ENCODE measurements at places on chromosomes 7 and 10.

DNA sequence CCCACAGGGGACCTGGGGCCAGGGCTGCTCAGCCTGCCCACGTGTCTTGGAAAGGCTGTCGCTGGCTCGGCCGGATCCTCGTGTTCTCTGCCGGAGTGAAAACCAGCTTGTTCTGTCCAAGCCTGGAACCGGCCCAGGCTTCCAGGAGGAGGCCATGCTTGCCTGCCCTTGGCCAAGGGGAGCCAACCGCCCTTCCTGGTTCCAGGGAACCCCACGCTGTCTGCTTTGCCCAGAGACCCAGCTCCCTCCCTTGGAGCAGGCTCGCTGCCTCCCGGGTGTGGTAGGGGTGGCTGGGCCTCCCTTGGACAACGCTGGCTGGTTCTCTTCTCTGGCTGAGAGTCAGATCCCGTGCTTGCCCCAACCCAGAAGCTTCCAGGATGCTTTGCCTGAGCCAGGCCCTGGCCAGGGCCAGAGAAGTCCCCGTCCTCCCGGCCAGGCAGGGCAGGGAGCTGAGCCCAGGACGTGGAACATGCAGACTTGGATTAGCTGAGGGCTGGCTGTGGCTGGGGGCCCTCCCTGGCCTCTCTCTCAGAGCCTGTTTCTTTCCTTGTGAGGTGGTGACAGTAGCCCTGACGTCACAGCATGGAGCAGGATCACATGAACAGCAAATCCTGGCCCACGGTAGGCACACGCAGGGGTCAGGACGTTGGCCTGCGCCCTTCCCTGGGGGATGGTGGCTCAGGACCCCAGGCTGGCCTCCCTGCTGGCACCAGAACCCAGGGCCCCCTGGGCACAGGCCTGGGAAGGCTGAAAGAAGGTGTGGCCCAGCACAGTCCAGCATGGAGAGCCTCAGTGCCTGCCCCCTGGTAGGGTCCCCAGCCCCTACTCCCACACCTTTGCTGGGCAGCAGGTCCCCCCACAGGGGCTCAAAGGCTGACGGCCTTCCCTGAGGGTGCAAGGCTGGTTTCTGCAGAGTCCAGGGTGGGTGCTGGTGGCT lies 67.5 kb downstream of the PWWP2B start:
- DNase-seq = no peak

DNA sequence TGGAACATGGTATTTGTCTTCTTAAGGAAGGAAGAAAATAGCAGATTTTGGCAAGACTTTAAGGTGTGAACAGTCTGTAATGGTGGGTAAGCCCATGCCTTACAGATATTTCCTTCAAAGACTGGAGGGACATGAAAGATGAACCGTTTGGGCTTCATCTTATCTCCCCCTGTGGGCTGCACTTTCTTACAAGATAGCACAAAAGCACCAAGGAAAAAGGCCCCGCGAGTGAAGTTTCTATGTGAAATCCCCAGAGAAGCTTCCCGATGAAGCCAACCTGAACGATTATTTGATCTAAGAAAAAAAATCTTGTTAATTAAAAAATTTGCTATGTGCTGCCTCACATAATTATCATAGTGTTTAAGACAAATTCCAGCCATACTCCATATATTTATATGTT lies 91.5 kb downstream of the NRP1 start:
- no peak for DNase-seq

DNA sequence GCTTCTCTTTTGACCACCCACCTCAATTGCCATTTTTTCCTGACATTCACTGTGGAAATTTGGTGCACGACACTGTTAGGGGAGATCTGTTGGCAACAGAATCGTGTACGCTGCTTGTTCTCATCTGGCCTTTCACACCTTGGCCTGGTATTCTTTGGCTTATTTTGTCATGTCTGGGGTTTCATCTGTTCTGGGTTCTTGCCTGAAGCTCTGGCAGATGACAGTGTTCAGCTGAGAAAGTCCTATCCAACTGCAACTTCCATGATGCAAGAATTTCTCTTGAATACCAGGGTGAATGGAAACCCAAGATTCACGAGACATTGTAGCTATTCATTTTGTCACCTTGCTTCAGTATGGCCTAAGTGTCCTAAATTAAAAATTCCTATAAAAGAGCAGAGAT lies 82.6 kb upstream of the CELF2 start:
- no peak for DNase-seq

- DNase-seq = no peak
These were observed 43.5 kb upstream of the MSRB2 start for GRCh38 chr10:23051855-23052331.

GRCh38 chr10:7649673-7650300 lies 17.0 kb downstream of the ITIH5 start:
- no peak for DNase-seq

GRCh38 chr7:131218727-131219128 lies 108.9 kb upstream of the MKLN1 start:
- DNase-seq = no peak

DNA sequence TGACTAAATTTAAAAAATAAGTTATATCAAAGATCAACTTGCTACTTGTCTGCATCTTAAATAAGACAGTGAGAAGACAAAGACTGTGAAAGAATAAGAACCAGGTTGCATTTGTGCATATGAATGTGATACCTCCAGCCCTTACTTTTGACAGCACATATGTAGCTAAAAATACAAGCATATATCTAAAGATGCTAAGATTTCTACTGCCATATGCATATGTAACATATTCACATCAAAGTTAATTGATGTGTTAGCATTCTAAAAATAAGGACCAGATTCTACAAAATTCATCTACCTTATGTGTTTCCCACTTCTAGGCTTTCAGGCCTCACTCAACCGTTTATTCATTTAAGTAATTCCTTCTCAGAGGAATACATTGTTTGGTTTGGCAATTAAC lies 1120.3 kb upstream of the LRRTM3 start:
- DNase-seq = no peak

- no peak for DNase-seq
These were observed 266.1 kb upstream of the KLF6 start for GRCh38 chr10:4051011-4051640.

GRCh38 chr10:4285121-4285520 lies 500.1 kb upstream of the KLF6 start:
- no peak for DNase-seq

DNA sequence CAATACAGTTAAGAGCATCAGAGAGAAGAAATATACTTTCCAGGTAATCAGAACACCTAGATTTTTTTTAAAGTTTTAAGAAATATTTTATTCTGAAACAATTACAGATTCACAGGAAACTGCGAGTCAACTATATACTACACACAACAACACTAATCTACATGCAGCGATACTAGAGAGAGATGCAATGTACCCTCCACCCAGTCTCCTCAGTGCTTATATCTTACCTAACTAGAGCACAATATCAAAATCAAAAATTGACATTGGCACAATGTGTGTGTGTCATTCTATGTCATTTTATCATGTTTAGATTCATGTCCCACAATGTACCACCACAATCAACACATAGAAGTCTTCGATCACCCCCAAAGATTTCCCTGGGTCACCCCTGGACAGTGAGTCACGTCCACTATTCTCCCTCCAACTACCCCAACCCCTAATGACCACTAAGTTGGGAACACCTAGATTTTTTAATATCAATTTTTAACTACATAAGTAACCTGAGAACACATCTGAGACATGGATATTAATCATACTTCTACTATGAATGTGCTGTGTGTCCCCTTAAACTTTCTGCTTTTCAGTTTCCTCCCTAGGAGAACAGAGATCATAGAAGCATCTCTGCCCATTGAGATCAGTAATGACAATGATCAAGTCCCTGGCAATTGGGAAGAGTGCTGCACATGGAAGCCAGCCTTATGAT lies 86.5 kb downstream of the GSAP start:
- DNase-seq = no peak

- no peak for DNase-seq
These were observed 68.9 kb downstream of the DYNC1I1 start for GRCh38 chr7:95840953-95841950.

GRCh38 chr10:47165711-47166404 lies 134.1 kb upstream of the GDF10 start:
- DNase-seq = peak; percentile 70

Data from fibroblast of skin of left quadriceps (primary cell).